ENCODE measurements at places on chromosomes 12 and 14.

GRCh38 chr12:116637589-116638150, 78.5 kb downstream of the MAP1LC3B2 start:
- DNase-seq = no peak

- DNase-seq = no peak
These were observed 8.8 kb downstream of the VPS37B start for GRCh38 chr12:122886851-122887818.

- DNase-seq = no peak
These were observed 1325.1 kb downstream of the SLC16A7 start for GRCh38 chr12:60920841-60921495.

DNA sequence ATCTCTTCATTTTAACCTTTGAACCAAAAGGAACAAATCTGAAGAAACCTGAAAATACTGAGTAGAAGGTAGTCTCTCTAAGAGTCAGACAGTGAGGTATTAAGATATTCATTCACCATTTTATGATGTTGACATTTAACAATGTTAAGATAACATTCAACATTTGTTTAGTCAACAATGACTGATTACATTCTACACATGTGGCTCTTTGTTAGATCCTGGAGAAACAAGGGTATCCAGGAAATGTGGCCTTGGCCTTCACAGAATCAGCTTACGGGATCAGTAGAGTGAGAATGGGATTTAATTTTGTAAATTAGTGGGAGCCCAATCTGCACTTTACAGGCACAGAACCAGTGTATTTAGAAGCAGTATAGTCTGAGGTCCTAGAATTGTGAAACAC, 355.5 kb downstream of the KCNH5 start:
- DNase-seq = no peak

GRCh38 chr14:25122211-25122610, 72.3 kb upstream of the STXBP6 start:
- DNase-seq = no peak

- no peak for DNase-seq
These were observed 611.2 kb downstream of the RPS29 start for GRCh38 chr14:48974994-48975393.

GRCh38 chr14:86915406-86915805, 1077.6 kb downstream of the GALC start:
- no peak for DNase-seq

DNA sequence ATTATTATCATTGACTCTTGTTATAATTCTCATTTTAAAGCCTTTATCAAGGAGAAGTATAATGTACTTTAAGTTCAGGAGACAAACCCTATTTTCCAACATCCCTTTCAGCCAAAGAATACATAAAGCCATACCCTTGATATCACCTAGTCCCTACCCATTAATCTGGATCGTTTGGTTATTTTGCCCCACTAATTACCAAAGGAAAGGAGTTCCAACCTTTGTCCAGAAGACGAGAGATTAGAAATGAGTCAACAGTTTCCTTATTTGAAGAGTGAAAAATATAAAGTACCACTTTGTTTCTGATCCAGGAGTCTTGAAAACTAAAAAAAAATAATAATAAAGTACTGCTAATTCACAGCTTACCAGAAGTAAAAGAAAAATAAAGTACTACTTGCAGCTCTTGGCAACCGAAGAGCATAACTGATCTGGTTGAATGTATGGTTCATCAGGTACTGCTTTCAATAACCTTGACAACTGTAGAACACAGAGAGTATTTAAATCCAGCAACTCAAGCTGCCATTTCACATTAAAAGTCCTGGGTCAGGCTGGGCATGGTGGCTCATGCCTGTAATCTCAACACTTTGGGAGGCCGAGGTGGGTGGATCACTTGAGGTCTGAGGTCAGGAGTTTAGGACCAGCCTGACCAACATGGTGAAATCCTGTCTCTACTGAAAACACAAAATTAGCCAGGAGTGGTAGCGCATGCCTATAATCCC, 33.7 kb downstream of the LIMA1 start:
- DNase-seq = no peak

GRCh38 chr12:93186131-93186530, 191.6 kb upstream of the NUDT4 start:
- DNase-seq = no peak

GRCh38 chr12:114406316-114406983, 506 bp upstream of the TBX5 start:
- DNase-seq = no peak

- DNase-seq = no peak
These were observed 31.9 kb upstream of the VPS33A start for GRCh38 chr12:122298071-122298748.

- no peak for DNase-seq
These were observed 71.9 kb downstream of the NRXN3 start for GRCh38 chr14:78242086-78242485.

DNA sequence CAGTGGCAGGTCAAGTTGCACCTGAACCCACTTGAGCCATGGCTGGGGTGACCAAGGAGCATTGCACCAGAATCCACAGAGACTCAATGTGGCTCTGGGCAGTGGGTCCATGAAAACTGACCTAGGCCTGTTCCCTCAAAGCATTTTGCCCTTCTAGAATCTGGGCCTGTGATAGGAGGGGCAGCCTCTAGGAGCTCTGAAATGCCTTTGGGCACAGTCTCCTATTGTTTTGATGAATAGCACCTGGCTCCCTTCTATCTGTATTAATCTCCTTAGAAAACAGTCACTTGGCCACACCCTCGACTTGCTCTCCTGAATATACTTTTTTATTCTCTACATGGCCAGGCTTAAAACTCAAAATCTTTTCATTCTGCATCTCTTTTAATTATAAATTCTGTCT, 14.1 kb upstream of the KRAS start:
- DNase-seq = no peak

GRCh38 chr14:64516969-64517368, 12.4 kb downstream of the ZBTB1 start:
- no peak for DNase-seq

- DNase-seq = no peak
These were observed 15.0 kb upstream of the LTBP2 start for GRCh38 chr14:74627076-74627475.

GRCh38 chr12:52349196-52349595, 18.1 kb downstream of the KRT85 start:
- no peak for DNase-seq

DNA sequence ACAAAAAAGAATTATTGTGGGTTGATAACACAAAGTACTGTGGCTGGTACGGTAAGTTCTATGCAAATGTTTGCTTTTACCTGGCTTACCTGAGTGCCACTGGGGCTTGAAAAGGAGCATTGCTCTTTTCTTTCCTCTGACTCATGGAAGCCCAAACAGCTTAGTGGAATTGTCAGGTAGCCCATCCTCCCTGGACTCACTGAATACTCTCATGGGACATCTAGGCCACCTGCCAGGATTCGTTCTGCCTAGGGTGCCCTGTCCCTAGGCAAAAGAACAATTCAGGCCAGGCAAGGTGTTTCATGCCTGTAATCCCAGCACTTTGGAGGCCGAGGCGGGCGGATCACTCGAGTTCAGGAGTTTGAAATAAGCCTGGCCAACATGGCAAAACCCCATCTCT, 22.5 kb upstream of the YAF2 start:
- DNase-seq = no peak

DNA sequence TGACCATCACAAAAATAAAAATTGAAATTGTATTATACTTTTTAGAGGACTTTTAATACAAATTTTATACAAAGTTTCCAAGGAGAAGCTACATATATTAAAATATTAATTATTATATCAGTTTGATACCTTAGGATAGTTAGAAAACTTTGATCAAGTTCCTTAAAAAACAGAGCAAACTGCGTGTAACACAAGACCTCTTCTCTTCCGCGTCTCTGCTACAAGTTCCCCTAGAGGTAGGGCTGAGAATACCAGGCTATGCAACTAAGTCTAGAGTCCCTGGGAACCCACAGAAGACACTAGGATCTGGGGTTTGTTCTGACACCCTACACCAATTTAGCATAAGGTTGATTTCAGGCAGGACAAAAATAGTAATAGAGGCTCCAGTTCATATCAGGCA, 319.0 kb downstream of the FOXG1 start:
- DNase-seq = no peak

- no peak for DNase-seq
These were observed 6.7 kb upstream of the KRT86 start for GRCh38 chr12:52267699-52268098.

- no peak for DNase-seq
These were observed 4.6 kb upstream of the SAMD4A start for GRCh38 chr14:54562334-54562733.

- DNase-seq = no peak
These were observed at the start of gene IFNG-AS1 for GRCh38 chr12:67989184-67989920. Gene IFNG-AS1, plus strand, starts transcription at chr12:67989447.

- DNase-seq = peak; percentile 92
These were observed 32.9 kb downstream of the MVK start for GRCh38 chr12:109606320-109607028.

DNA sequence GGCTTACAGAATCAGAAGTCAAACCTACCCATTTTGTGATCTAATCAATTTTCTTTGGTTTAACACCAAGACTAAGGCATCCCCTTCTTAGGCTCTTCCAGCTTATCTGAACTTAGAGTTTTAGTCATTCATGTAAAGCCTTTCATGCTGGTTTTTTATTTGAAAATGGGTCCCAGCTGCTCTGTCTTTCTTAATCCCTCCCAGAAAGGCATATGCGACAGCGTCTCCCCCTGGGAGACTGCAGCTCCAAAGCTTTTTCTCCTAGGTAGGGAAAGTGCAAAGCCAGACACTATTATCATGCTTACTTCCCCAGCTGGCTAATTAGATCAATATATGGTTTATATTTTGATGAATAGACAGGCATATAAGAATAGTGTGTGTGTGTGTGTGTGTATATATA, 96.6 kb upstream of the E2F7 start:
- no peak for DNase-seq

GRCh38 chr12:2605301-2605700, 189.5 kb upstream of the FKBP4 start:
- no peak for DNase-seq

DNA sequence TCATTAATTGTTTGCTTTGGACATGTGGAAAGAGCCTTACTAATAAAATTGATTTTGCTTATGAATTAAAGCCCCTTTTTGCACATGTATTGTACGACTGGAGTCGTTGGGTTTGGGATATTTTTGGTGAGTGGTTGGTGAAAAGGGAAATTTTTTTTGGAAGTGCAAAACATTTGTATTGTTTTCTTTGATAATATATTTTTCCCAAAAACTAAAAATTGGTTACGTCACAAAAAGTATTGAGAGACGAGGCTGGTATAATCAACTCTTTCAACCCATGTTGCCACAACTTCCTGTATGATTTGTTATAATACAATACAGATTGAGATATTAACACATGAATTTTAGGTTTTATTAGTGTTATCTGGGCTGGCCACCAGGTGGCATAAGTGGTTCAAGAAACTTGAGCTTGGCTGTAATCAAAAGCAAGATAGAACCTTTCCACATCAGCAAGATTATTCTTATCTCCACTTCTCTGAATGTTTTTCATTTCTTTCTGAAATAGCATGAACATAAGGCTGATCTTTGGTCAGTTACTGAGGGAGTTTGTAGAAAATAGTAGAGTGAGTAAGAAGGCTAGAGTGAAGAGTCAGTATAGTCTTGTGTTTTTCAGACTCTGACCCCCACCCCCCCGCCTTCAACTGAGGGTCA, 8.7 kb downstream of the NGDN start:
- peak; percentile 68 for DNase-seq

DNA sequence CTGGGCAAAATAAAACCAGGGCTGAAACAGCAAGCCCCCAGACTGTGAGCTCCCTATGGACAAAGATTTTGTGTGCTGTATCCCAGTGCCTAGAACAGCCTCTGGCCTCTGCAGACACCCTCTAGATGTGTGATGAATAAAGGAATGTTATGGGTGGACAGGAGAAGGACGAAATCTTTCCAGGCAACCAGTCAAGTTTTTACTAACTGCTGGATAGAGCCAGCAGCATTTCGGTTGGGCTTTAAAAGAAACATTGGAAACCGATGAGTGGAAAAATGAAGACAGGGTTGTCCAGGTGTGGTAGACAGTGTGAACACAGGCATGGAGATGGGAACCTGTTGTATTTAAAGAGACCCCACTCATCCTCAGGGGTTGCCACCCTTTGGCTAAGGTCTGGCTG, 4.0 kb downstream of the CHGA start:
- no peak for DNase-seq

- DNase-seq = no peak
These were observed 4.8 kb downstream of the SLC41A2 start for GRCh38 chr12:104953323-104953722.

DNA sequence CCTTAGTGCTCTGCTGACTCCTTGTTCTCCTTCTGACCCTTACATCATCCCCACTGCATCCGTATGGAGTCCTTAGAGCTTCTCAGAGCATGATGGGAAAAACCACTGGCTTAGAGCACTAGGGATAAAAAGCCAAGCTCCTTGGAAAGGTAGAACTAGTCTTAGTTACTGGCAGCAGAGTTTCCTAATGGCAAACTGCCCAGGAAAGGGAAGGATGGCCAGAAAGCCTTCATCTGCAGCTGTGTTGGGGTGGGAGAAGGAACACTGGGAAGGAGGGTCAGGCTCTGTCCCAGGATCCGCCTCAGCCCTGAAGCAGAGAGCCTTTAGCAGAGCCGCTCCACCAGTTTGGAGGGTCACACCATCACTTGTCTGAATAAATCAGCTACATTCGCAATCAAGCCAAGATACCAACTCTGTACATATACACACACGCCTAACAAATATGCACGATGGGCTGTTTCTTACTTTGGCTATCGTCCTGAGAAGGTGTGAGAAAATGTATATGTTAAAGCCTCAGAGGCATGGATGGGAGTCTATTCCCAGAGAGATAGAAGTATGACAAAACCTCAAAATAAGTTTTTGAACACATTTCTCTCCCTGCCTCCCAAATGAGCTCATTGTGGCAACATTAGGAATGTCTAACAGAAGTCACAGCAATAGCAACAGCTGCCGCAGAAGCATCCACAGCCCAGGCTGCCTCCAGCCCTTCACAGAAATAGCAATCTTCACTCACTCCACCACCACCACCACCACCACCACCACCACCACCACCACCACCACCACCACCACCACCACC, 18.6 kb upstream of the GALNT8 start:
- DNase-seq = no peak

- no peak for DNase-seq
These were observed 2.6 kb upstream of the ACACB start for GRCh38 chr12:109113661-109114321.

GRCh38 chr14:64730681-64731080, 26.5 kb downstream of the PLEKHG3 start:
- DNase-seq = no peak

DNA sequence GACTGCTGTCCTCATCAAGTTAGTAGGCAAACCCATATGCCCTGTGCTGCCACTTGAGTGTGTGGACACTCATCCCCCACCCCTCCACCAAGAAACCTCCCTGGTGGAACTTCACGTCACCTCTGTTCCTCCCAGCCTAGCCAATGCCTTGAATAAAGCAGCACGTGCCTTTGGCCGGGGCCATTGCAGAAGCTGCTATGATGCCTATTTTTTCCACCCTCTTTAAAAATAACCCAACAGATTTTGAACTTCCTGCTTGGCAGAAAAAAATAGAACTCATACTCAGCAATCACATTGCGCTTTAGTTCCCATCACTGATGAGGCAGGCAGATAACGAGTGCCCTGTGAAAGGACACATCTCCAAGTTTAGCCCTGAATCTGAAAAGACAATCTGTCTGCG, 23.1 kb upstream of the PWP1 start:
- no peak for DNase-seq
